Stimulated activated CD8-positive, alpha-beta memory T cell treated with anti-CD3 and anti-CD28 coated beads, Interleukin-4, amount 100 ng/mL, for 1 hour (primary cell): ENCODE measurements at places on chromosomes 3 and 15.

DNA sequence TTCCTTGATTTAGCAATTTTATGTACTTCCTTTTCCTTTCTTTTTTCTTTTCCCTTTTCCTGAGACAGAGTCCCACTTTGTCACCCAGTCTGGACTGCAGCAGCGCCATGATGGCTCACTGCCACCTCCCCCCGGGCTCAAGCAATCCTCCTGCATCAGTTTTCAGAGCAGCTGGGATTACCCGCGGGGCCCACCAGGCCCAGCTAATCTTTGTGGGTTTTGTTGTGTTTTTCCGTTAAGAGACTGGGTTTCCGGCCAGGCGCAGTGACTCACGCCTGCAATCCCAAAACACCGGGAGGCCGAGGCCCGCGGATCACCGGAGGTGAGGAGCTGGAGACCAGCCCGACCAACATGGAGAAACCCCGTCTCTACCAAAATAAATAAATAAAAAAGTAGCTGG is 17.7 kb downstream of the GOLGA8S start:
- DNase-seq = no peak

GRCh38 chr3:99878005-99878404 is 60.3 kb downstream of the CMSS1 start:
- DNase-seq = no peak

DNA sequence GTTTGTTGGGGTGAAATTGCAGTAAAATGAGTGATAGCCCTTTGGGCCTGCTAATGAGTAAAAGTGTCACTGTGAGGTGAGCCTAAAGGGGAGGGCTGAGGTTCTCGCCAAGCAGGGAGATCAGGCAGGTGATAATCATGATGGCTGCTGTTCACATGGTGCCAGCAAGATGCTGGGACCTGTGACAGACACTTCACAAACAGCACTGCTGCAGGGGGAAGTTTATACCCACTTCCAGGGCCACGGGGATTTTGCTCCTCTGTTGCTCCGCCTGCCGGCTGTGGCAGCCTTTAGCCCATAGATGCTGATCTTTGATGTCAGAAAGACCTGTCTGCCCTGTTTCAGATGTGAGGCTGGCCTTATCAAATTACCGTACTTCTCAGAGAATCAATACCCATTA is 96.7 kb downstream of the SV2B start:
- no peak for DNase-seq

- no peak for DNase-seq
Measured at GRCh38 chr3:127808197-127808596, 14.1 kb downstream of the MGLL start.

DNA sequence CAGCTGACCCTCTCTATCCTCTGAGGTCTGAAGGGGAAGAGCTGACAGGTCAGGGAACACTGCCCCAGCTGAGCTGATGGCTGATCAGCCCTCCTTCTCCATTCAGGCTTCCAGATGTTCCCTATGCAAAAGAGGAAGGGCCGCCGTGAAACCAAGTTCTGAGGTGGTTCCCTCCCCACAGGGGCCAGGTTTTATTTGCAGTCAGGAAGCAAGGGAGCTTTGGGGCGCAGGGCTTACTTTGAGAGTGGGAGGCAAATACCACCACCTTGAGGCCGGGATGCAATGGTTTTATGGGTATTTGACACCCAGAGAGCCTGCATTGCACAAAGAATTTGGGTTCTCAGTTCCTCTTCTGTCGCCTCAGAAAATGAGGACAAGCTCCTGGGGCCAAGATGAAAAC is 186.9 kb downstream of the ARRDC4 start:
- no peak for DNase-seq

- DNase-seq = no peak
Measured at GRCh38 chr3:150374975-150375374, 33.1 kb upstream of the TSC22D2 start.

GRCh38 chr3:88987776-88988175 is 119.6 kb upstream of the EPHA3 start:
- no peak for DNase-seq

- no peak for DNase-seq
Measured at GRCh38 chr3:119069725-119070124, 35.1 kb upstream of the IGSF11 start.
